Nephron progenitor cell (in vitro differentiated cells): ENCODE measurements at places on chromosomes 2 and 18.

DNA sequence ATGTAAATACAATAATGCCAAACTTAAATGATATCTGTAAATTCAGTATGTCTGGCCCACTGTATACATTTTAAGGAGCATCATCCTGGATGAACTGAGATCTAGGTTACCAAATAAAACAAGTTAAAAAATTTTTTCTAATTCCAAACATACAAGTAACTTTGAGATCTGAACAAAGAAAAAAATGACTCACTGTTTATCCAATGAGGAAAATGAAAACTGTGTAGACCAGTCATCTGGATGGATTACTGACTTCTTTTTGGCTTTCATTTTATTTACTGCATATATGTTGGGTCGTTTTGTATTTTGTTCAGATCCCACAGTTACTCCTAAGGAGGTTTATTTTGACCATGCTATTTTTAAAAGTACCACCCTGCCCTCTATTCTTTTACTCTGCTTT, 189.8 kb downstream of the RBM43 start:
- no peak for DNase-seq

GRCh38 chr2:47485751-47486300, 82.9 kb downstream of the MSH2 start:
- no peak for DNase-seq

DNA sequence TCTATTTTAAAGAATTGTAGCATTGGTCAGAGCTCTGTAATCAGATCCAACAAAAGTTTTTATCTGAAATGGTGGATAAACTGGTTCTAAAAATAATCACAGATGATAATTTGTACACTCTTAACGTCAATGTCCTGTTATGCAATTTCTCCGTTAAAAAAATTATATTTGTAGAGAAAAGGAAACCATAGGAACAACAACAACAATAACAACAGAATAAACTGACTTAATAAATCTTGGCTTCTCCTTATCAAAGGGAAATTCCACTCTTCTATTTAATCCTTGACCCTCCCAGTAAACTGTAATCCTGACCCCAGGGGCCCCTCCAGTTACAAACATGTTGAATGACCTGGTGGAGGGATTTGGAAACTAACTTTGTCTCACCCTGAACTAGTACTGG, 78.6 kb upstream of the ZFP36L2 start:
- DNase-seq = no peak

- no peak for DNase-seq
These were observed 40.4 kb downstream of the PSD4 start for GRCh38 chr2:113214141-113214540.

- no peak for DNase-seq
These were observed 3.5 kb upstream of the RNU4ATAC start for GRCh38 chr2:121527009-121527682.

DNA sequence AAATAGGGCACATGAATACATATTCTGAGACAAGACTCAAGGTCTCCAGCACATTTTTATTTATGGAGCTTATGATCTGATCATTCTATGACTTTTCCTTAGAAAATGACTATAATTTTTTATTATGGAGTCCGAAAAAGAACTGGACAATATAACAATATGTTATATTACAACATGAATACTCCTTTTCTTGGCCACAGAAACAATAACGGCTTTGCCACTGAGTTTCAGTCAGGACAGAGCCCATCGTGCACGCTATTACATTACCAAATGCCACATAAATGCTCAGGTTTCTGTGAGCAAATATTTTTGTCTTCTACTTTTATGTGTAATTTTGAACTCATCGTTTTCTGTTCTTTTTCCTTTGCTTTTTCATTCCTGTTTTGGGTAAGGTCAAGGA, 509.2 kb upstream of the ZEB2 start:
- no peak for DNase-seq

DNA sequence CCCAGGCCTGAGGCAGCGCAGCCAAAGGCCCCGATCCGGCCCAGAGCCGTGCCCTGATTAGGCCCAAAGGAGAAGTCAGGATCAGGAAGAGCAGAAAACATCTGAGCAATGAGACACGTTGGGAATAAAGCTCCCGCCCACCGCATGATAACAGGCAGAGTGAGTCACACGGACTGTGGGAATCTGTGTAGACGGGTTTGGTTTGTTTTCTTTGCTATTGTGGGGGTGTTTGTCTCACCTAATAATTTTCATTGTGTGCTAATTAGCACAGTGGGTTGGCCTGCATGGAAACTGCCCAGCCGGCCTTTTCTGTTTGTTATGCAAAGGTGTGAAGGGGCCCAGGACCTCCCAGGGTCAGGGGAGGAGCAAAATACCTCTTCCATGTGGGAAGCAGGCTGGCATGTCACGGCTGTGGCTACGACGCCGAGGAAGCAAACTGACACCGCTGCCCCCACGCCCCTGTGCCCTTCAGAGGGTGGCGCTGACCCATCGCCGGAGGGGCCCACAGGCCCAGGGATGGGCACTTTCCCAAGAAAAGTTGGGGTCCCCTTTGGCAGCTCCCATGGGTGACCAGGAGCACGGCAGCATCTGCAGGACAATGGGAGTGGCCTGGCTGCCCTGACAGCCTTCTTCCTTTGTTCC, 68.4 kb upstream of the CTDP1 start:
- DNase-seq = no peak

- DNase-seq = no peak
These were observed 91.8 kb downstream of the CABLES1 start for GRCh38 chr18:23226930-23227725.

DNA sequence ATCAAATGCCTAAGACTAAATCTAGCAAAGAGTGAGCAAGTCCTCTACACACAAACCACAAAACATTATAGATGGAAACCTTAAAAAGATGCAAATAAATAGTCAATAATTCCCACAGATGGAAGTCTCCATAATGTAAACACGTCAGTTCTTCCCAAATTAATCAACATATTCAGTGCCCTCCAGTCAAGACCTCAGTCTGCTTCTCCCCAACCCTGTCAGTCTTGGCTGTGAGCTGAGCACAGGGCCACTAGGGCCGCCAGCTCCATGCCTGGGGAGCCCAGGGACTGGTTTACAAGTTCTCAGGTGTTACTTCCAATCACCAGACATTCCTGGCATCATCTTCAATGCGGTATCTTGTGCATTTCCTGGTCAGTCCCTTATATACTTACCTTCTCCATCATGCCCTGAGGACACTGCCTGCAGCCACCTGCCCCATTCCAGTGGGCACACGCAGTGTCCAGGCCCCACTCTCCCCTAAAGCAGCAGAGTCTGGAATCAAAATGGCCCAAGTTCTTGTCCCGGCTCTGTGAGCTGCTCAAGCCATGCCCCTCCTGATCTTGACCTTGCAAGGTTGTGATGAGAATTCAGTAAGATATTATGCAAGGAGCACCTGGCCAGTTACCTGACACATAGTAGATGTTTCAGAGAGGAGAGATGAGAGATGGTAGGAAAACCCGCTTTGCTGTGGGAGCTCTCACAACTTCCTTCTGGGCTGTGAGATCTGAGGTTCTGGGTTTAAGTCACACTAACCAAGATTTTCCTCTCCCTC, 207.9 kb upstream of the RAB6C start:
- DNase-seq = no peak

DNA sequence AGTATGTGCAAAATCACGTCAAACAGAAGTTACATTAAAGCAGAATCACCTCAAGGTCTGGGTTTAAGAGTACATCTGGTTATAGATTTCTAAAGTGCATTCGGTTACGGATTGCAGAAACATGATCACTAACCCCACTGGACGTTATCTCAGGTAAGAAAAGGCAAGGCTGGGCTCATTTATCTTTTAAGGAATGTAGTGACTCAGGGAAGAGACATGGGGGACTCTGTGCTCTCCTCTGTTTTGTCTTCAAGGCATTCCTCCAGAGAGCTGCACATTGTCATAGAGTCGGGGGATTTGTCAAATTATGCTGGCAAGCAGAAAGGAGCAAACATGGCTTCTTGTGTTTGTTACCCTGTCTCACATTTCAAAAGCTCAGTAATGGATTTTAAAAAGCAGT, 14.3 kb downstream of the WDSUB1 start:
- DNase-seq = no peak

- peak; percentile 23 for DNase-seq
These were observed 48.5 kb downstream of the SERPINB7 start for GRCh38 chr18:63823516-63824219.

DNA sequence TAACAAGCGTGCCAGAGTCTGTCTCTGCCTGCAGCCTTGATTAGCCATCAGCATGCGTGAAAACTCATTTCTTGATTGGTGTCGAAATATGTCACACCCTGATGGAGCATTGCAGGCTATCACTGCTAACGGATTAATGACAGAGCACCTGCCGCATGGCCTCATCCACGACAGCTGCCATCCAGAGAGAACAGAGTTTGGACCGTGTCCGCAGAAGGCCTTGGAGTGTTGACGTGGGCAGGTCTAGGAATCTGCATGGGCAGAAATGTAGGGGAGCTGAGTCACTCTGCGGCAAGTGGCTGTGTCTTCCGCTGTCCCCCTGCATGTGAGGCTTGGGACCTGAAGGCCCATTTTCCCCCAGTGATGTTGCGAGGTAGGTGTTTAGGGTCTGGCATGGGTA, 43.0 kb downstream of the KLHL29 start:
- DNase-seq = no peak

DNA sequence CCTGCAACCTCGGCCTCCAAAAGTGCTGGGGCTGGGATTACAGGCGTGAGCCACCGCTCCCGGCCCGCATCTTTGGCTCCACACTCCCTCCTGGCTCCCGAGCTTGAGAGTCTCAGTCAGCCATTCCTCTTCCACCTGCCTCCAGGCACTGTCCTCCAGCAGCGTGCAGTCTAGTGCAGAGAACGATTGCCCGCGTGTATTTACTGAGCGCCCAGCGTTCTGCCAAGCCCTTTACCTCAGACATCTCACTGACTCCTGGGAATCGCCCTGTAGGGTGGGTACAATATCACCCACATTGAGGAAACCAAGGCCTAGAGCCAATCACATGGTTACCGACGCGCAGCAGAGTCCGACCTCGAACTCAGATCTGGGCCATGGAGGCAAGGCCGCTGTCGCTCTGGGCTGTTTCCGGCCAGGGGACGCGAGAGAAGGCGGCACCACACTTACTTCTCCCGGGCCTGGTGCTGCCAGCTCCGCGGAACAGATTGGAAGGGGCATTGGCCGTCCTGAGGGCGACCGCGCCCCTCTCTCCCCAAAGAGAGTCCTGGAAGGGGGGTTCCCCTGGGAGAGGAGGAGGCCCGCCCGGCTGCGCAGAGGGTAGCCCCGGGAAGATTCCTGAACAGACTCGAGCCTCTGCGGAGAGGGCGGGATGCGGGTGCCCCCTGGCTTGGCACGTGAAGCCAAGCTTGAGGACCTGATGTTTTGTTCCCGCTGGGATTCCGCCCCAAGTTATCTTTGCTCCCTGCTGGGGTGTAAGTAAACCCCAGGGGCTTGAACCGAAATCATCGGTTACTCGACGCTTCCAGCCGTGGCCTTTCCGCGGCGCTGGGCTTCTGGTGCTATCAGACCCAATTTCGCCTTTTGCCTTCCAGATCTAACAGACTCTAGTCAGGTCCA, 5.2 kb upstream of the DLX2 start:
- DNase-seq = no peak

GRCh38 chr2:9639000-9639602, 8.3 kb upstream of the YWHAQ start:
- no peak for DNase-seq

GRCh38 chr2:141316606-141317005, 814.2 kb downstream of the LRP1B start:
- DNase-seq = no peak

DNA sequence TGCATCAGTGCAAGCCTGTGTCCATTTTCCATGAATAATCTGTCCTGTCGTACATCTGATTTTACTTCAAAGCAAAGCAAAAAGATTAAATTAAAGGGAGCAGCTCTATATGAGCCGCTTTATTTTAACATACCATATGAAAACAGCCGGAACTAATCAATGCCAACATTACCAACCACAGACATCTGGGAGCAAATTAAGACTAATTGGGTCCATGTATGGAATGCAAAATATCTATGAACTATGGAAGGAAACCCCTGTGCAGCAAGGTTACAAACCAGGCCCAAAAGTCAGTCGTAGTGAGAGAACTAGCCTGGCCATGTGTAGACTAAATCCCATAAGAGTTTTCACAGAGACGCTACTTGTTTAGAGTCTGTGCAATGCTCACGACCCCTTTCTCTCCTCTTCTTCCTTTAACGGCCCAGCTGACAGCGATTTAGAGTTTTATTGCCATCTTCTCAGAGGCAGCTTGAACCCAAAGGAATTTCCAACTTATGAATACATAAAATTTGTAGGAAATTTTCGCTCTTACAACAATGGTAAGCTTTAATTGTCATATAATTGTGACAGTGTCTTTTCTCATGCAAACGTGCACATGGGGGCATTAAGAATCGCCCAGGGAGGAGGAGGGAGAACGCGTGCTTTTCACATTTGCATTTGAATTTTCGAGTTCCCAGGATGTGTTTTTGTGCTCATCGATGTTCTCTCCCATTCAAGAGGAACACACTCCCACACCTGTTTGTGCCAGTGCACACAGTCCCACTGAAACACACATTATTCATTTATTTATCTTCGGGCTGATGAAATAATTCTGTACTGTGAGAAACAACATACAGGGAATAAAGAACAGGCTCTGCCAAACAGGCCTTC, 52.9 kb upstream of the RPL31 start:
- no peak for DNase-seq

DNA sequence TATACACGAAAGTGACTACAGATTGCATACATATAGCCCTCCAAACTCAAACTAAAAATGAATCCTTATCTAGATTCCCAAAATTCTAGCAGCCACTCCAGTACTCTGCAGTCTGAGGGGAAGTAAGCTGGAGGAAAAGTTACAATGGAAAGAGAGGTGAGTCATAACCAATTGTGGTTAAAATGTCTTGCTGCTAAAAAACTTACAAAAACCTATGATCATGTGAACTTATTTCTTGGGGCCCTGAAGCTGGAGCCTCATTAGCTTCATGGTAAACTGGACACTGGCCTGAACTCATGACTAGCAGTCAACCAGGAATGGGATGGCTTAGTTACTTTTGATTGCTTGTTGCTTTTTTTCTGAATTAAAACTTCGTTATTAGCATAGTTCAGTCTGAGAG, 175.9 kb downstream of the SLC4A3 start:
- no peak for DNase-seq

- DNase-seq = no peak
These were observed 12.1 kb upstream of the PXDN start for GRCh38 chr2:1756456-1756855.

- DNase-seq = no peak
These were observed 96.3 kb downstream of the C18orf54 start for GRCh38 chr18:54453996-54454395.
